ENCODE measurements at places on chromosomes 6 and 20.
A peak's percentile ranks its signal among the peaks of the same experiment; 100 is the strongest.

GRCh38 chr6:71395731-71396409 lies 107.3 kb downstream of the OGFRL1 start:
- DNase-seq: no peak

GRCh38 chr6:81763968-81764367 lies 11.5 kb upstream of the TENT5A start:
- no peak for DNase-seq

- no peak for DNase-seq
Measured at GRCh38 chr6:142822383-142822782, 122.6 kb downstream of the HIVEP2 start.

DNA sequence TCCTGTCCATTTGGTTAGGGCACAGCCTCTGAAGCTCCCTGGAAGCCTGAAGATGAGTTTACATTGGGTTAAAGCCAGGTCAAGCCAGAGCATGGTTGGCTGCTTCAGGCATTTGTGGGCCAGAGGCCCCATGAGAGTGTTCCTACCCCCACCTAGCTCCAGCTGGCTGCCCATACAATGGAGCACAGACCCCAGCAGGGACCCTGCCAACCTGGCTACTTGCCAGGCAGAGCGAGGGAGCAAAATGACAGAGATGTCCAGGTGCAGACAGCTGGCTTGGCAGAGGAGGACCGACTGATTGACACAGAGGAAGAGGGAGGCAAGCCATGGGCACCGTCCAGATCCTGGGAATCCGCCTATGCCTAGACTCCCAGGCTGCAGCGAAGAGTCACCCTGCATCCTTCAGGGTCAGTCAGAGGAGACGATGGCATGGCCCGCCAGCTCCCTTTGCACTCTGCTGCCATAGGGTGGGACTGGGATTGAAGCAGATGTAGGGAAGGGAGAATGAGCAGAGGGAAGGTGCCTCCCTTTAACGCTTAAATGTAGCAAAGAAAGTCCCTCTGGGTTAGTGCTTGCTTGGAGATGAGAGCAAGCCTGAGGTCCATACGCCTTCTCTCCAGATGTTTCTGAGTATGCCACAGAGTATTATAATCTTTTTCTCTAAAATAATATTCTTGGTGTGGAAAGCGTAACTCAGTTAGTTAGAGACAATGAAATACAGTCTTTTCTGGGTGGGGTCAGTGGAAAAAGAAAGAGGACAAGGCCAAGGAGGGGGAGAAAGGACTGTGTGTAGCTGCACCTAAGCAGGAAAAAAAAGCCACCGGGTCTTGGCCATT lies 77.6 kb upstream of the FYN start:
- no peak for DNase-seq

DNA sequence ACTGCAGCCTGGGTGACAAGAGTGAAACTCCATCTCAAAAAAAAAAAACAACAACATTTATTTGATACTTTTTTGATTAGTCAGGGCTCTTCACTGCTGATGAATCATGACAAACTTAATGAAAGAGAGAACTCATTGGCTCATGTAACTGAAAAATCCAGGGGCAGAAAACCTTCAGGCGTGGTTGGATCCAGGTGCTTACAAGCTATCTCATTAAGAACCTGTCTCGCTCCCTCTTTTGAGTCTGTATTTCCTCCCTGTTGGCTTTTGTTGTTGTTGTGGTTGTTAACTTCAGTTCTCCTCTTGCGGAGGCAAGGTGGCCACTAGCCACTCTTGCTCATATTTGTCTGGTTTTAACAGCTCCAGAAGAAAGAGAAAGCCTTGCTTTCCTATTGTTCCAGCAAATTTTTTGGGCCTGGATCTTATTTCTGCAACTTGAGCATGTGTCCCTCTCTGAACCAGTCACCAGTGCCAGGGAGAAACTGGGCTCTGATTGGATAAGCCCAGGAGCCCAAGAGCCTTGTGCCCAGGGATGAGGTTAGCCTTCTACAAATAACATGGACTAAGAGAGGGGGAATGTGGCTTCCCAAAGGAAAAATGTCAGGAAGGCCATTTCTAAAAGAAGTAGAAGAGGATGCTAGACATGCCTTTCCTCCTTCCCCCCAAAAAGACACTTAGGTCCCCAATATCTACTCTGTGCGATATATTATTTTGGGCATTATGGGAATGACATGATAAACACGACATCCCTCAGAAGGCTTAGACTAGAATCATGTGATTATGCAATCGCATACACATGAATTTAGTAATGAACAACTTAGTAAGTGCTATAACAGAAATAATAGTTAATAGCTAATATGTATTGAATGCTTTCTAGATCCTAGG lies 64.5 kb downstream of the PHACTR2 start:
- peak; percentile 15 for DNase-seq

DNA sequence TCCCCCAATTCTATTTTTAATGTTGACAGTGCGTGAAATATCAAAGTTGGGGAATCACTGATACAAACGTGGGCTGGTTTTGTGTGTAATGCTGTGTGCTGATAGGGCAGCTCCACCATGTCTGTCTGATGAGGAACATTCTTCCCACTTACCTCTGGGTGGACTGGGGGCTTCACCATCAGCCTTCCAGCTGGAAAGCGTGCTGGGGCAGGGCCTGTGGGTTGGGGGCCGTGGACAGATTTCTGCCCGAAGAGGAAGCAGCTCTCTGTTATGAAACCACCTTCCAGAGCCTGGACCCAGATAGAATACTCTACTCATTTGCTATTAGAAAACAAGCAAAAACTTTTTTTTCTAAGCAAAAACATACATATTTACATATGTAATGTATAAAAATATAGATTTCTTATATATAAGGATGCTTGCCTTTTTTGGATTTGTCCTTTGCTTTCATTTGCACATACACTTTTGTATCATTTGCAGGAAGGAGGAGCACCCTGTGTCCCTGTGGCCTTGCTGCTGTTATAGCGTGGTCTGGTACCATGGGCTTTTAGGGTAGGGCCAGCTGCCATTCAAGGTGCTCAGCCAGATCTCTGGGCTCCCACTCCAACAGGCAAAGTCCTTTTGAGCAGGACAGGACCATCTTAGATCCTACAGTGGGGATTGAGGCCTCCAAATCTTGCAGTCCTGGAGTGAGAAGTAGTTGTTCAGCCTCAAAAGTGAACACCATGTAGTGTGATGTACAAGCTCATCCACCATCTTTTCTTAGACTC lies 48.1 kb downstream of the DUSP22 start:
- no peak for DNase-seq

DNA sequence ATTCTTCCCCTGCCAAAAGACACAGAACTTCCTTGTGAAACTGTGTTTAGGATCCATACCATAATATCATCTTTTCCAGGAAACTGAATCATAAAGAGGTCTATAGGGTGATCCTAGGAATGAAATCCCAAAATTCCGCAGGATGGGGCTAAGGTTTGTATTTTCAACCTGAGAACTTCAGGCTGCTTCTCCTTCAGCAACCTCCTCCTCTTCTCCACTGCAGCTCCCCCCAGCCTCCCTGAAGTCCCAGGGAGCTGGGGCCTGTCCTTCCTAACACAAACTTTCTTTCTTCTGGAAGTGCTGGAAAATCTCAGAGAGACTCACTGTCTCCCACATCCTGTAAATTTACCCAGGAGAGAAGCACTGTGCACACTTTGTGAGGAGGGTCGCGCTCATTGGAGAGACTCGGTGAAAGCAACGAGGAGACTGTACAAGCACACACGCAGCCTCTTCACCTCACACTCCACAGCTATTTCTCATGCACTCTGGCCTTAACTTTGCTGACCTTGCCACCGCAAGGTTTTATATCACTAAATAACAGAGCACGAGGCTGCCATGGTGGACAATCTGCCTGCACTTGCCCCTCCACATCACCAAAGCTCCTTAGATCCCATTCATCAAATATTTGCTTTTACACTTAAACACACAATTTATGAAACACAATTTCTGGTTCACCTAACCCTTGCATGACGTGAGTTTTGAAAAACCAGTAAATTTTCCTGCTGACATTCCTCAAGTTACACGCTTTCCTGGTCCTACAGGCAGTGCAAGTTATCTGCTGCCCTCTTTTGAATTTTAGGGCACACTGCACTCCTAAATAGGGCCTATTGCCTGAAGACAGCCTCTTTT lies 14.3 kb downstream of the ID4 start:
- peak; percentile 84 for DNase-seq

- DNase-seq: peak; percentile 73
Measured at GRCh38 chr6:30678964-30679726, 6.3 kb upstream of the DHX16 start.

- no peak for DNase-seq
Measured at GRCh38 chr6:32937230-32937633, 3.6 kb downstream of the HLA-DMB start.

- DNase-seq: no peak
Measured at GRCh38 chr20:40980106-40980827, 48.4 kb upstream of the TOP1 start.

DNA sequence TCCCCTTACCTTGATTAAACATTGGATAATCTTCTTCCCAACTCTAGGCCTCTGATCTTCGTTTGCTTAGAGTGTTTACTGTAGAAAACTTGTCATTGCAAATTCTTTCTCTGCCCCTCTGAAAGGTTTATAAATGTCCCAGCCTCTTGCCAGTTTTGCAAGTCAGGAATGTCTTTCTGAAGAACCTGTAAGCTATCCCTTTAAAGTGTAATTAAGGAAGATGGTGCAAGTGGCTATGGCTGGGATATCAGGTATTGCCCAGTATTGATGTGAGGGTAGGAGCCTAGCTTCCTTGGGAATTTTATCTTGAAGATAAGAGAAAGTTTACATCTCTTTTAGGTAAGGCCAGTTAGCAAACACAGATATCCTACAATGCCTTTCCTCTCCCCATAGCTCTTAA lies 211.0 kb upstream of the RIMS1 start:
- no peak for DNase-seq

- no peak for DNase-seq
Measured at GRCh38 chr20:31489152-31489551, 14.1 kb downstream of the REM1 start.

- DNase-seq: peak; percentile 36
Measured at GRCh38 chr6:168165373-168165772, 86.4 kb upstream of the FRMD1 start.

- no peak for DNase-seq
Measured at GRCh38 chr20:383889-384288, 3.3 kb downstream of the TRIB3 start.

DNA sequence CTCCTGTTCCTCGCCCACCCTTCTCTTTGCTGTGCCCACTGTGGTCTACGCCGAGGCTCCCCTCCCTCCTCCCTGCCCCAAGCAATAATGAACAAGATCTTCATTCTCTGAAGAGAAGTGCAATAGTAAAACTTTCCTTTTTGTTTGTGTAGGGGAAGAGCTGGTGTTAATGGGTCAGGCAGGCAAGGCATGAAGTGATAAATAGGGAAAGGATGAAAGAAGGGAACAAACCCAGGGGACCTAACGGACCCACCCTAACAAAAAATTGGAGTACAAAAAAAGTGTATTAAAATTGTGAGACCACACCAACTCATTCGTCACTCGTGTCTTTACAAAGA lies 66.9 kb downstream of the ZBTB2 start:
- no peak for DNase-seq

DNA sequence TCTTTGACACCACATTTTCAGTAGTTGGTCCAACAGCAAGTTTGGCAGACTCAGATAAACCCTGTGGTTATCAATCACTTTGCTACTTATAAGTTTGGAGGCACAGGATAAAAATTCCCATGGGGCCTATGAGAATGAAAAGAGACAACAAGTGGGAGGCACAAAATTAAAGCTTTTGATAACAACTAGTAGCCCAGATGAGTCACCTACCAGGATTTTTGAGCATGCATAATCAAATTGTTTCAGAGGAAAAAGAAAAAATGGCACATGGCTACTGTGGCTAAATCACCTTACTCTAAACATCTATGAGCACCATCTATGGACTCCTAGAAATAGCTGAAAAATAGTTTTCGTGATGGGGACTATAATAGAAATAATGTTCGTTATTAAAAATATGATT lies 40.8 kb upstream of the BMP5 start:
- DNase-seq: peak; percentile 55

DNA sequence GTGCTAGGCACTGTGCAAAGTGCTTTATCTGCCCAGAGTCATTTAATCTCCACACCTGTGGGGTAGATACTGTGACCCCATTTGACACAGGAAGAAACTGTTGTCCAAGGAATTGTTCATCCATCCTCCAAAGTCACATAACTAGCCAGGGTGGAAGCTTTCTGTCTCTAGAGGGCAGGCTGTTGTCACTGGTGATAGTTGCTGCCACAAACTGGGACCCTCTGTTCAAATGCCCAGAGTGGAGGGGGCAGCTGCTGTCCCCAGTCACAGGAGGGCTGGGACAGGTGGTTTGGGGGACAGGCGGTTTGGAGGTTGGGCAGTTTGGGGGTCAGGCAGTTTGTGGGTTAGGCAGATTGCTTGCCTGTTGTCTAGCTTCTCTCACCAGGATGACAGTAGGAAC lies 16.1 kb upstream of the TMEM242 start:
- DNase-seq: no peak

DNA sequence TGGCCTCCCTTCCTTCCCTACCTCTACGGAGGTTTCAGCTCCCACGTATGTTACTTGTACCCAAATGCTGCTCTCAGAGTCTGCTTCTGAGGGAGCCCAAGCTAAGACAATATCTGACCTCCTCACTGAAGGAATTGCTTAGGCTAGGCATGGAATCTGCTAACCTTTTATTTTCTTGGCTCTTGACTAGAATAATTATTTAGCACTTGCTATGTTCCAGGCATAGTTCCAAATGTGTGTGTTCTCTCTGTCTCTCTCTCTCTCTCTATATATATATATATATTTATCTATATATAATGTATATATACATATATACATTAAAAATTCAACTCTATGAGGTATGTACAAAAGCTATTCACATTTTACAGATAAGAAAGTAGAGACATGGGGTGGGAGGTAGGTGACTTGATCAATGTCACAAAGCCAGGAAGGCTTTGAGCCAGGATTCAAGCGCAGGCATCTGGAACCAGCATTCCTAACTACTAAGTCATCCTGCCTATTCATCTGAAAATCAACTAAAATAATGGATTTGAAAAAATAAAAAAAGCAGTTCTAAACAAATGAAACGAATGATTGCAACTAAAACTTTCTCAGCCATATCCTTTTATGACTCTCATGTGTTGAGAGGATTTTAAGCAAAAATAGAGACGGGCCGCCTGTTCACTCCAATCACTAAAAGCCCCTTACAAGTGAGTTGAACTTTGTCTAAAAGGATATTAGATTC lies 189.7 kb upstream of the JAG1 start:
- DNase-seq: peak; percentile 86

DNA sequence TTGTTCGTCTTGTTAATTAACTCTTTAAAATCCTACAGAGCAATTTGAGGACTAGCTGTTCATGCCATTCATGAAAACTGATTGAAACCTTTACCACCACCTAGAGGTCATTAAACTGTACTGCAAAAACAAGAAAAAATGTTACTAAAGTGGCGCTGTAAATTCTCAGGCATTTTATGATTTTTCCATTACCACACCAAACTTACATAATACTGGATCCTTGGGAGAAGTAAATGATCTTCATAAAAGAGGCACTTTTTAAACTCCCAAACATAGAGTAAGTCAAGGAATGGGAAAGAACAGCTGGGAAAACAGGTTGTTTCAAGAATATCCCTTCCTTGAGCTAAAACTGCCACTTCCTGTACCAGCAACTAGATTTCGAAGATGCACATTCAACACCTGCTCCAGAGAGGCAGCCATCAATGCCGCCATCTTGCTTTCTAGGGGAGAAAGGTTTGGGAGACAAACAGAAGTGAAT lies 54.3 kb downstream of the MYLIP start:
- peak; percentile 64 for DNase-seq
